NCI-H2227 treated with DMSO at 0.1 percent for 48 hours (cell line): ENCODE measurements at places on chromosomes 16 and 17.

DNA sequence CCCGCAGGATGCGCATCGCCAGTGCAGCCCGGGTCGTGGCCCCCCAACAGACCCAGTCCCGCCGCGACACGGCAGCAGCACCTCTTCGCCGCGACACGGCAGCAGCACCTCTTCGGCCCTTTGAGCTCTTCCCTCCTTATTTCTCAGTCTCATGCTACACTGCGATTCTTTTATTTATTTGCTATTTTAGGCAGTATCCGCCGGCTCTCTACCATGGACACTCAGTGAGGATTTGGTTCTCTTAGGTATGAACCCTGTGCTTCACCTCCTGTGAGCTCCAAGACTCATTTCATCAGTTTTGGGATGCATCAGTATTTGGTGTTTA lies 8.3 kb upstream of the MAP2K3 start:
- DNase-seq, result no peak

- DNase-seq, result no peak
Observed at GRCh38 chr16:64375391-64375980, 746.4 kb downstream of the CDH11 start.

- DNase-seq, result no peak
Observed at GRCh38 chr16:3058139-3059030, 7.1 kb upstream of the IL32 start.

- no peak for DNase-seq
Observed at GRCh38 chr16:23514381-23515152, 4.3 kb upstream of the GGA2 start.

- no peak for DNase-seq
Observed at GRCh38 chr17:10623737-10624338, 33.3 kb downstream of the MYH3 start.

DNA sequence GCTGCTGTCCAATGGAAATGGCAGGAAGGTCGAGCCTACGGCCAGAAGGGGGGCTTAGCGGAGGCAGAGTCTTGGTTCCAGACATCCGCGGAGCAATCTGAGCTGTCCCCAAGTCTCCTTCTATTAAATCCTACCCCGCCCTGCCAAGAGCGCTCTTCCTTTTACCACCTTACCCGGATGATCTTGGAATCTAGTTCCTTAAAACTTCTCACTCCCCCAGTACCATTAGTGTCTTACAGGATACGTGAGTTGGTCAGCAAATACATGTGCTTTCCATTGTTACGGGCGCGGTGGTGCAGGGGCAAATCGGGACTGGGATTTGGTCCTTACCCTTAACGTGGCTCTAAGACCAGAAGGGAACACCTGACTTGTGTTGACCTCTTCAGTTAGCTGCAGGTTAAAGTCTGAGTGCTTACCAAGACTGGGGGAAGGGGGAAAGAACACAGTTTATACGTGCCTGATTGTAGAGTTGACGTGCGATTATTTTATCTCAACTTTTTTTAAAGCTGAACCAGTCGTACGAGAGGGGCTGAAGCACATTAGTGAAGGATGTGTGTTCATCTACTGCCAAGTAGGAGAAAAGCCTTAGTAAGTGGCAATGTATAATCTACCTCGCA lies 495 bp downstream of the TXNDC17 start:
- DNase-seq, result no peak

- DNase-seq, result no peak
Observed at GRCh38 chr16:9447195-9447551, 355.7 kb downstream of the HAPSTR1 start.

GRCh38 chr16:73020409-73020884 lies 27.5 kb downstream of the ZFHX3 start:
- DNase-seq, result no peak

- no peak for DNase-seq
Observed at GRCh38 chr17:76535788-76536510, 1.6 kb downstream of the CYGB start.

- no peak for DNase-seq
Observed at GRCh38 chr17:15031975-15032374, 233.2 kb downstream of the PMP22 start.

GRCh38 chr17:75228847-75229246 lies 23.4 kb downstream of the NUP85 start:
- no peak for DNase-seq

GRCh38 chr17:82884970-82885353 lies 45.1 kb upstream of the ZNF750 start:
- no peak for DNase-seq

DNA sequence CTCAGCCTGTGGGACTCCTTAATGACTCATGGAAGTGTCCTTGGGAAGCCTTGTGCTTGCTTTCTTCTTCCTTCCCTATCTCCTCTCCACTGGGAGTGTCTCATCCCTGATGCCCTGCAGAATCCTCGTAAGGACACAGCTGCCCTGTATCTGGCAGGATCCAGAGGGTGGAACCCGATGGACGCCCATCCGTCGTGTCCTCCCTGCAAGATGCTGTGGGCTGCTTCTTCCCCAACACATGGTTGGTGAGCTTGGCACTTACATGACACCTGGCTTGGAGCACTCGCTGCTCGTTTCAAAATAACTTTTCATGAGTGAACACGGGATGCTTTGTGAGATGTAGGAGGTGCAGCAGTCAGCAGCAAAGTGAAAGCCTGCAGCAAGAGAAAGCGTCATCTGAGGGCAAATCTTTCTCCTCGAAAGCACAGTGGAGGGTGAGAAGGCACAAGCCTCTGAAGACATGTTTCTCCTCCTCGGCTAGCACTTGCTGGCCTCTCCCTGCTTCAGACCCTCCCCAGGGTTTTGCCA lies 3.3 kb downstream of the CCL15 start:
- DNase-seq, result no peak

DNA sequence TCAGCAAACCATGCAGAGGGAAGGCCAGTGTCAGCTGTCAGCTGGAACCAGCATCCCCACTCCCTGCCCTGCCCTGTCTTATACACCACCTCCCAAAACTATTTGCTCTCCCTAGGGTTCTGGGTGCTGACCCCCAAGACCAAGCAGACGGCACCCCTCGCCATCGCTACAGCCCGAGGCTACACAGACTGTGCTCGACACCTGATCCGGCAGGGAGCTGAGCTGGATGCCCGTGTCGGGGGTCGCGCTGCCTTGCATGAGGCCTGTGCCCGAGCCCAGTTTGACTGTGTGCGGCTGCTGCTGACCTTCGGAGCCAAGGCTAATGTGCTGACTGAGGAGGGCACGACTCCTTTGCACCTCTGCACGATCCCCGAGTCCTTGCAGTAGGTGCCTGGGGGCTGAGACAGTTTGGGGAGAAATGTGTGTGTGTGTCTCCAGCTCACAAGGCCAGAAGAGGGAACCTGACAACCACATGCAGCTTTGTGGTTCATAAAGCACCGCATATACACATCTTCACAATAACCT lies 1.5 kb downstream of the ASB16 start:
- no peak for DNase-seq

DNA sequence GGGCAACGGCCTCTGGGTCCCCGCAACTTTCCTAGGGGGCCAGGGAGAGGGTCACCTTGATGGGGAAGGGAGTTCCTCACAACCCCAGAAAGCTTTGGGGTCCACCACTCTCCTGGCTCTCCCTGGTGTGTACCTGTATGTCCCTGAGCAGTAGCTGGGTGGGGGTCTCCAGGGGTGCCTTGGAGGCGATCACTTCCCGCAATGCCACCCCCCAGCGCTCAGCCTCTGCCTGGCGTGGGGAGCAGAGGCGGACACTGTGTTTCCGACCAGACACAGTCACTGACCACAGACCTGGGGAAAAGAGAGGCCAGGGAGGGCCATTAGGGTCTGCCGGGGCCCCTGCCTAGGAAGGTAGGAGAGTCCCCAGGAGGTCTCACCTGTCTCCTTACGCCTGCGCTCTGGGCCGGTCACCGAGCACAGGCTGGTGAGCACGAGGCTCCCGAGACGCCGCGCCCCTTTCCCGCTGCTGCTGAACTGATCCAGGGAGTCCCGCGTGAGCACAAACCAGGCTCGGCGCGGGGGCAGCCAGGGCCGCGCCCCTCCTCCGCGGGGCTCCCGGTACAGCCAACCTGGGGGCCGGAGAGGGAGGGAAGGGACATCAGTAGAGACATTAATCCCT lies 3.4 kb downstream of the PLEKHH3 start:
- no peak for DNase-seq

- no peak for DNase-seq
Observed at GRCh38 chr16:89761304-89761922, 40.1 kb downstream of the ZNF276 start.

DNA sequence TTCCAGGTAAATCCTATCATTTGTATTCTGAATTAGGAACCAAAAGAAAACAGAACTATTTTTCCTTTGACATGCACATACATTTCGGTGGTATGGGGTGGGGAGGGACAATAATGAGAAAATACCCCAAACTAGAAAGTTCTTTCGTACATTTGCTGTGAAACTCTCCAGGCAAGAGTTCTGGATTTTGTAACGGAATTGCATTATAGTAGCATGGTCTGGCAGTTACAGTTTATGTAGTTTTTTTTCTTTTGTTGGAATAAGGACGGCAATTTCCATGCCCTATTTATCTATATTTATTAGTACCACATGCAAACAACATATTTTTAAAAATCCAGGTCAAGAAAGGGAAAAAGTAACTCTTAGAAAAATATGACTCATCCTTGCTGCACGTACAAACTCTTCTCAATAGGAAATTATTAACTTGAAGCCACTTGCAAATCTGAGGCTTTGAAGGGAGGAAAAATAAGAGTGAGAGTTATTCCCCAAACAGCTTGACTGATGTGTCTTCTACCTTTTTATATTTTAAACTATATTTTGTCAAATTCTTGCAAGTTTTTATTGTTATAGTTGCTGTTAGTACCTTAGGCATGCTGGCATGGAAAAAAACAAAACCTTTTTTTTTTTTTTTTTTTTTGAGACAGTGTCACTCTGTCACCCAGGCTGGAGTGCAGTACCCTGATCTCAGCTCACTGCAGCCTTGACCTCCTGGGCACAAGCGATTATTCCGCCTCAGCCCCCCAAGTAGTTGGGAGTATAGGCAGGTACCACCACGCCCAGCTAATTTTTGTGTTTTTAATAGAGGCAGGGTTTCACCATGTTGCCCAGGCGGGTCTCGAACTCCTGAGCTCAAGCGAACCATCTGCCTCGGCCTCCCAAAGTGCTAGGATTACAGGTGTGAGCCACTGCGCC lies 69.3 kb downstream of the WWP2 start:
- DNase-seq, result no peak
